ENCODE measurements at places on chromosomes 2 and 18. TPM values are rescaled to one million over a fixed set of nuclear protein-coding genes. Genes with fewer than 3 reads are reported as not detected.

DNA sequence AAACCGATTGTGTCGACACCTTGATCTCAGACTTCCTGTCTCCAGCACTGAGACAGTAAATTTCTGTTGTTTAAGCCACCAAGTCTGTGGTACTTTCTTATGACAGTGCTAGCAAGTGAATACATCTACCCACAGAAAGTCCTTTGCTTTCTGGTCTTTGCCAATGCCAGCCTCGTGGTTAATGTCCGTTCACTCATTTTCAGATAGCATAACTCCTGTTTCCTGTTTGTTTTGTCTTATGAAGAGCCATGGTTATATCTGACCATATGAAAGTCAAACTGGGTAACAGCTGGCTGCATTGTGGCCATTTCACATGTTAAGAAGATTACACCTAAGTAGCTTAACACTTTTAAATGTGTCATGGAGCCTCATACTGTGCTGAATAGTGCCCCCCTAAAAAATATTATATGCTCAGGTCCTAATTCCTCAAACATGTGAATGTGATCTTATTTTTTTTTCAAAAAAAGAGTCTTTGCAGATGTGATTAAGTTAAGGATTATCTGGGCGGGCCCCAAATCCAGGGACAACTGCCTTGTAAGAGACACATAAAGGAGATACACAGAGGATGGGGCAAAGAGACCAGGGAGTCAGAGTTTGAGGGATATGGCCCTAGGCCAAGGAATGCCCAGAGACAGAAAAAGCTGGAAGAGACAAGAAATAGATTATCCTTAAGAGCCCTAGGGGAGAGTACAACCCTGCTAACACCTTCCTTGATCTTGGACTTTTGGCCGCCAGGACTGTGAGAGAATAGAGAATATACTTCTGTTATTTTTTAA is 118.0 kb downstream of the KCNE4 start:
- no peak overlapping the region for H3K4me3 ChIP-seq
- no peak overlapping the region for H3K27ac ChIP-seq
- no peaks in the 10 kb centered on the region for H3K27me3 ChIP-seq
- H3K4me1 ChIP-seq, result no peaks in the 10 kb centered on the region
- DNase-seq, result no peak

- DNase-seq, result no peak
- no peak overlapping the region for H3K27ac ChIP-seq
- H3K27me3 ChIP-seq, result no peaks in the 10 kb centered on the region
- H3K4me1 ChIP-seq, result no peaks in the 10 kb centered on the region
- no peaks in the 10 kb centered on the region for H3K36me3 ChIP-seq
- no peak overlapping the region for H3K4me3 ChIP-seq
Observed at GRCh38 chr2:142483653-142484052, 352.8 kb upstream of the LRP1B start.

- no peaks in the 10 kb centered on the region for H3K27me3 ChIP-seq
- no peaks in the 10 kb centered on the region for H3K36me3 ChIP-seq
- H3K27ac ChIP-seq, result no peak overlapping the region
Observed at GRCh38 chr18:49850636-49851035, 37.3 kb upstream of the ACAA2 start.

- H3K27me3 ChIP-seq, result no peaks in the 10 kb centered on the region
- H3K27ac ChIP-seq, result no peak overlapping the region
- no peak overlapping the region for H3K4me3 ChIP-seq
- no peak for DNase-seq
- H3K4me1 ChIP-seq, result no peaks in the 10 kb centered on the region
Observed at GRCh38 chr2:72214429-72215143, 66.9 kb upstream of the CYP26B1 start.

- no peaks in the 10 kb centered on the region for H3K4me1 ChIP-seq
- no peak for DNase-seq
- no peak overlapping the region for H3K27ac ChIP-seq
- H3K36me3 ChIP-seq, result no peaks in the 10 kb centered on the region
- H3K27me3 ChIP-seq, result no peaks in the 10 kb centered on the region
Observed at GRCh38 chr18:37409878-37410277, 155.7 kb downstream of the CELF4 start.

GRCh38 chr2:164967781-164968228 is 12.5 kb upstream of the SLC38A11 start:
- no peak overlapping the region for H3K27ac ChIP-seq
- H3K27me3 ChIP-seq, result no peaks in the 10 kb centered on the region
- DNase-seq, result no peak

GRCh38 chr2:196220671-196221070 is 49.3 kb upstream of the STK17B start:
- peak; percentile 77 for DNase-seq
- peaks cover 62% of the 10 kb centered on the region for H3K4me1 ChIP-seq
- H3K36me3 ChIP-seq, result no peaks in the 10 kb centered on the region

GRCh38 chr2:130884503-130884902 is 47.8 kb downstream of the ARHGEF4 start:
- no peak for DNase-seq
- H3K4me1 ChIP-seq, result no peaks in the 10 kb centered on the region
- H3K36me3 ChIP-seq, result no peaks in the 10 kb centered on the region
- no peak overlapping the region for H3K27ac ChIP-seq

DNA sequence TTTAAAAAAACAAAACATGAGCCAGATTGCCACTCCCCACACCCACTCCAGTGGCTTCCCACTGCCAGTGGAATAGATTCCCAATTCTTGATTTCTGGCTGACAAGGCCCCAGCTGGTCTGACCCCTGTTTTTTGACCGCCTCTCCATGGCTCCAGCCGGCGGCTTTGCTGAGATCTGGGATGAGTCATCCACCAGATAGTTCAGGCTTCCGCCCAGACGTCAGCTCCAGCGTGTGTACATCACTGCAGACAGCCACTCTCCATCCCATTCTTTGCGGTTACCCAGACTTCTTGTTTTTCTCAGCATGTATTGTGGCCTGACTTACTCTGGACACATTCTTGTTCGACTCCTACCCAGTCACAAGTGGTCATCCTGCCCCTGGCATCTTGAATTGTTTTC is 227.9 kb downstream of the GBX2 start:
- H3K4me1 ChIP-seq, result no peaks in the 10 kb centered on the region
- no peak overlapping the region for H3K27ac ChIP-seq
- DNase-seq, result no peak
- H3K27me3 ChIP-seq, result no peaks in the 10 kb centered on the region

- H3K4me1 ChIP-seq, result peaks cover 10% of the 10 kb centered on the region
- H3K36me3 ChIP-seq, result no peaks in the 10 kb centered on the region
- H3K4me3 ChIP-seq, result no peak overlapping the region
- no peak overlapping the region for H3K27ac ChIP-seq
Observed at GRCh38 chr18:13451661-13452387, 233.3 kb downstream of the LDLRAD4 start.

DNA sequence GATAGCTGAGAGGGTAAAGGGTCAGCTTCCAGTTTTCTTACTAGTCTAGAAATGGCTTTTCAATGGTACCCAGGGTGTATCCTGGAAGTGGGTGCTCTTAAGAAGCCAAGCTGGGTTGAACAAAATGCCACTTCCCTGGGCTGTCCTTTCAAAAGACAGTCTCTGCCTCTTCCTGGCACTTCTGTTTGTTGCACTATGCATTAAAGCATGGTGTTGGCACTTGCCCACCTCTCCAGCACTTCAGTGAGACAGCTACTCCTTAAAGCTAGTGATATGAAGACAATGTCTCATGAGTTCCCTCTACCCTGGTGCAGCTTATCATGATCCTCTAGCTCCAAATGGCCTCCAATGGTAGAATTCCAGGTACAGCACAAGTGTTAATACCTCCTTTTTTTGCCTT is 74.3 kb upstream of the IGFBP5 start:
- no peaks in the 10 kb centered on the region for H3K4me1 ChIP-seq
- no peaks in the 10 kb centered on the region for H3K27me3 ChIP-seq
- no peak for DNase-seq
- H3K4me3 ChIP-seq, result no peak overlapping the region

- no peaks in the 10 kb centered on the region for H3K4me1 ChIP-seq
- H3K27ac ChIP-seq, result no peak overlapping the region
- DNase-seq, result no peak
- no peaks in the 10 kb centered on the region for H3K36me3 ChIP-seq
Observed at GRCh38 chr18:34038086-34038485, 186.6 kb downstream of the NOL4 start.

DNA sequence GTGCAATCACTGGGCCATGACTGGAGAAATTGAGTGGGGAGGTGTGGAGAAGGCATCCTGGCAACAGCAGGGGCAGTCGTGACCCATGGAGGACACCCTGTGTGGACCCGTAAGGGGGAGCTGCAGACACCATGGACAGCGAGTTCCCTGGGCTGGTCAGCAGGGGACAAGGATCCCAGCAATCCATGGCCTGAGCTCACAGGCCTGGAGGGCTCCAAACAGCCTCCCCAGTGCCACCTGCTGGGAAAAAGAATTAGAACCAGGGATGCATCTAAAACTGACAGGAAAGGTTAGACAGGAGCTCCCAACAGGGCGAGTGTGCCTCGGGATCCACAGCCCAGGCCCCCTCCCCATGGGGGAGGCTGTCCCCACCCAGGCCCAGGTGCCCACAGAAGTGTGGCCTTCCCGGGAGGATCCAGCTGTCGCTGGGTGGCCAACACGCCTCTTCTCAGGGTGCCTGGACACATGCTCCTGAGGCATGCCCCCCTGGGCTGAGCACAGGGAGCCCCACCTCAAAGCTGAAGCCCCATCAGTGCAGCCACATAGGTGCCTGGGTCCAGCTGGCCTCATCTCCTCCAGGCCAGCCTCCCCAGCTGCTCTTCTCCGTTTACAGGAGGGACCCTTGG is 20.5 kb upstream of the KIF1A start:
- no peak overlapping the region for H3K4me3 ChIP-seq
- no peaks in the 10 kb centered on the region for H3K4me1 ChIP-seq
- no peak overlapping the region for H3K27ac ChIP-seq

DNA sequence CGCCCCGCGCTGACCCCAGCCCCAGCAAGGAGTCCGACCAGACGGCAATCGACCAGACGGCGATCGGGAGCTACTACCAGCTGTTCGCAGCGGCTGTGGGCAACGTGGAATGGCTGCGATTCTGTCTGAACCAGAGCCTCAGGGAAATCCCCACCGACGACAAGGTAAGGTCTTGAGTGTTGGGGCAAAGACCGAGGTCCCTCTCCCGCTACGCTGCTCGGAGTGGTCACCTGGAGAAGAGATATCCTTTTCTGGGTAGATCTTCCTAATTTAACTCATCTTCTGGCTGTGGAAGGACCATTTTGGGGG is 704 bp downstream of the ANKRD53 start:
- no peaks in the 10 kb centered on the region for H3K27me3 ChIP-seq
- no peak for DNase-seq
- H3K4me3 ChIP-seq, result no peak overlapping the region
- H3K36me3 ChIP-seq, result no peaks in the 10 kb centered on the region
- no peak overlapping the region for H3K27ac ChIP-seq

DNA sequence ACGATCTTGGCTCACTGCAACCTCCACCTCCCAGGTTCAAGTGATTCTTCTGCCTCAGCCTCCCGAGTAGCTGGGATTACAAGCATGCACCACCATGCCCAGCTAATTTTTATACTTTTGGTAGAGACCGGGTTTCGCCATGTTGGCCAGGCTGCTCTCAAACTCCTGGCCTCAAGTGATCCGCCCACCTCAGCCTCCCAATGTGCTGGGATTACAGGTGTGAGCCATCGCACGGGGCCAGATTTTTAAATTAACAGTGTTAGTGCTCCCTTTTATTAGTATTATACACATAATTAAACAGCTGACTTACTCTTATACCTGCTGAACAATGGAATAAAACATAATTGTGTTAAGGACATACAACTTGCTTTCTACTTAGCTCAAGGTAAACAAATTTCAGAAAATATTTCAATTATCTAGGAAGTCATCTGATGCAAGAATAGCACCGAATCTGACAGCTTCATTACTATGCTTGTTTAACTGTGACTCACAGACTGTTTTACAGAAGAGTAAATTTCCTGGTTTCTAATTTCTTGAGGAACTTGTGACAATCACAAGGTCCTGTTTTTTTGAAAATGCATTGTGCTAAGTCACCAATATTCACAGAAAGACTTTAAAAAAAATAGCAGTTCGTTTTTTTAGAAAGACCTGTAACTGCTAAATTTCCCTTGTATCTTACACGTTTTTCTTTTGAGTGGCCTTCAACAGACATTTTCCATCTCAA is 51.2 kb downstream of the SPIRE1 start:
- H3K36me3 ChIP-seq, result no peaks in the 10 kb centered on the region
- no peaks in the 10 kb centered on the region for H3K27me3 ChIP-seq
- no peaks in the 10 kb centered on the region for H3K4me1 ChIP-seq
- no peak overlapping the region for H3K27ac ChIP-seq
- no peak overlapping the region for H3K4me3 ChIP-seq
- no peak for DNase-seq

GRCh38 chr2:201572846-201573508 is 70.3 kb downstream of the TMEM237 start:
- no peak overlapping the region for H3K4me3 ChIP-seq
- no peak for DNase-seq
- no peaks in the 10 kb centered on the region for H3K27me3 ChIP-seq
- no peaks in the 10 kb centered on the region for H3K36me3 ChIP-seq
- no peak overlapping the region for H3K27ac ChIP-seq

DNA sequence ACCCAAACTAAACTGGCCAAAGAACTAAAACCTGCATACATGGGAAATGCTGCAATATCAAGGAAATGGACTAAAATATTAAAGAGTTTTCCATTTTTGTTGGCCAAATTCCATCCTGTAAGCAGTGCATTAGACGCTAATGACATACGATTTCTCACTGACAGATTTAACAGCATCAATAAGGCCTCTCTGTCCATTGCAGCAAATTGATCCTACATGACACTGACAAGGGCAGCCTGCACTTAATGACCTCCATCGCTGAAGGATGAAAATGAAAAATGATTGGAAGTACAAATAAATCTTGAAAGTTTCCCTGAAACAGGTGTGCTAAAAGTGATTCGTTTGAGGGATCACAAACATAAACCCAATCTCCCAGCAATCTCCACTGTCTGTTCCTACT is 317.6 kb upstream of the KLHL14 start:
- no peaks in the 10 kb centered on the region for H3K4me1 ChIP-seq
- no peaks in the 10 kb centered on the region for H3K36me3 ChIP-seq
- H3K27me3 ChIP-seq, result no peaks in the 10 kb centered on the region
- no peak overlapping the region for H3K4me3 ChIP-seq
- no peak for DNase-seq

GRCh38 chr18:77316008-77316407 is 66.4 kb downstream of the GALR1 start:
- H3K36me3 ChIP-seq, result no peaks in the 10 kb centered on the region
- no peak overlapping the region for H3K27ac ChIP-seq
- H3K4me3 ChIP-seq, result no peak overlapping the region

GRCh38 chr2:152613235-152613634 is 104.0 kb downstream of the PRPF40A start:
- DNase-seq, result no peak
- no peak overlapping the region for H3K27ac ChIP-seq
- no peaks in the 10 kb centered on the region for H3K36me3 ChIP-seq

- no peaks in the 10 kb centered on the region for H3K27me3 ChIP-seq
- no peaks in the 10 kb centered on the region for H3K4me1 ChIP-seq
- no peak overlapping the region for H3K4me3 ChIP-seq
- H3K27ac ChIP-seq, result no peak overlapping the region
Observed at GRCh38 chr2:198312596-198313483, 508.4 kb downstream of the PLCL1 start.

GRCh38 chr2:234950730-234951663 is 820 bp upstream of the SH3BP4 start:
- H3K27me3 ChIP-seq, result no peaks in the 10 kb centered on the region
- DNase-seq, result no peak
- H3K4me3 ChIP-seq, result no peak overlapping the region
- H3K27ac ChIP-seq, result no peak overlapping the region
- no peaks in the 10 kb centered on the region for H3K4me1 ChIP-seq

Gene TMEM178A
- total RNA-seq, result not detected

Gene TRAF3IP1
- total RNA-seq, result 13.3 TPM

Gene EFEMP1
- total RNA-seq, result not detected

Gene MEP1B
- not detected for total RNA-seq

Gene LTBP1
- not detected for total RNA-seq

Gene PSD4
- total RNA-seq, result 96.4 TPM

Gene ZNF513
- total RNA-seq, result 21.4 TPM

Gene CRYGA
- total RNA-seq, result not detected

Gene MYO1B
- total RNA-seq, result 0.43 TPM

Gene ITGA4
- 135 TPM for total RNA-seq

Gene LHCGR
- total RNA-seq, result not detected

Gene DSG3
- not detected for total RNA-seq
